ENCODE measurements at places on chromosomes 11 and 22.

DNA sequence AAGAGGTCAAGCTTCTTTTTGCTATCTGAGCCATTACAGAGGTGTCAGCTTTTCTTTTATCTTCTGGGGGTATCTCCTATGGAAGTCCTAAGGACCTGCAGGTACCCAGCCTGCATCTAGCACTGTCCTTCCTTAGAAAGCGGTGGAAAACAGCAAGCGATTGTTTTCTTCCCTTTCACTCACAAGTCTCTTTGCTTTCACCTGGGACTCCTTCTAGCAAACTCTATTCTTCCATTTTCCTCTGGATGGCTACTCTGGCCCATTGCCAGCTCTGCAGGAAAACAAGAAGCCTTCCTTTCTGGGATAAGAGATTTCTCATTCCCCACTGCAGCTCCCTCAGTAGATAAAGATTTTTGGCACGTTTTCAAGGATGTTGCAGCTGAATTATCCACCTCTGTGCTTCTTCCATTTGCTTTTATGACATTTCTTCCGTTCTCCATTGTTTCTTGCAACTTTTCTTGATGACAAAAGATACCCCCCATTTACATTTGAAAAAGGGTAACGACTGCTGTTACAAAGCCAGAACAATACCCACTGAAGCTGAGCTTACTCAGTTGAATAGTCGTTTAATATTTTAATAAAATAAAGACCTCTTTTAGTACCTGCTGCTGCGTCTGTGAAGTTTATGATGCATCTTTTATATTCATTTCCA, 40.2 kb upstream of the BDNF start:
- DNase-seq = no peak

DNA sequence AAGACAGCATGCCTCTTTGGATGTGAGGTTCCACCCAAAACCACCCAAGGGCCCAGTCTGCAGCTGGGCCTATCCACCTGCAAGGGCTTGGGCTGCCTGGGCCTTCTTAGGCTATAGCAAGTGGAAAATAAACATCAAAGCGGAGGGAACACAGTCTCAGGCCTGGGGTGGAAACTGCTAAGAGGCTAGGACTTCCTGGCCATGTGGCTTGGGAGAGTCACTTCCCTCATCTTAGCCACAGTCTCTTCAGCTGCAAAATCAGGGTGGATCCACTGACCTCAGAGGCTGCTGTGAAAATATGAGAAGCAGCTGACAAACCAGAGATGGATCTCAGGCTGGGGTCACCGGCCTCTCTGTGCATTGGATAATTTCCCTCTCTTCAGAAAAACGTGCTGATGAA, 30.6 kb upstream of the TFIP11 start:
- no peak for DNase-seq

DNA sequence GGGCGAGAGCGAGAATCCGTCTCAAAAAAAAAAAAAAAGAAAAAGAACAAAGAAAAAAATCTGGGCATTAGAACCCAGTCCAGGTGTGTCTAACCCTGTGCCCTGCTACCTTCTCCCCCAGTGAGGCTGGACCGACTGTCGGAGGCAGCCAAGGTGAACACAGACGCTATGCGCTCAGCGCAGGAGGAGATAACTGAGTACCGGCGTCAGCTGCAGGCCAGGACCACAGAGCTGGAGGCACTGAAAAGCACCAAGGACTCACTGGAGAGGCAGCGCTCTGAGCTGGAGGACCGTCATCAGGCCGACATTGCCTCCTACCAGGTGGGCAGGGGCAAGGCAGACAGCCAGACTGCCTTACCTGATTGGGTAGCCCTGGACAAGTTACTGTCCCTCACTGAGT, 3.2 kb downstream of the NEFH start:
- no peak for DNase-seq

DNA sequence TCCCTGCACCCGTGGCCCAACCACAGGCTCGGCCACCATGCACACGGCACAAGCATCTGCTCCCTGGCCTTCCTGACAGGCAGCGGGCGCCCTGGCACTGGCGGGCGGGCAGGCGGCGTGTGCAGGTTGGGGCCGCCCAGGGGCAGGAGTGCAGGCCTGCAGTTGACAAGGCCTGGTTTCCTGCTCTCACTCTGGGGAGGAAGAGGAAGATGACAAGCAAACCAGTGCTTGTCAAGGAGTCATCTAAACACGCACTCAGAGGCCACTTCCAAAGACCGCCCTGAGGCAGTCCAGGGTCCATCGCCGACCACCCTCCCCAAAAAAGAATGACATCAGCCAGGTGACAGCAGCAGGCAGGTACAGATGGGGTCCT, 65.3 kb upstream of the LINC01488 start:
- DNase-seq = no peak

DNA sequence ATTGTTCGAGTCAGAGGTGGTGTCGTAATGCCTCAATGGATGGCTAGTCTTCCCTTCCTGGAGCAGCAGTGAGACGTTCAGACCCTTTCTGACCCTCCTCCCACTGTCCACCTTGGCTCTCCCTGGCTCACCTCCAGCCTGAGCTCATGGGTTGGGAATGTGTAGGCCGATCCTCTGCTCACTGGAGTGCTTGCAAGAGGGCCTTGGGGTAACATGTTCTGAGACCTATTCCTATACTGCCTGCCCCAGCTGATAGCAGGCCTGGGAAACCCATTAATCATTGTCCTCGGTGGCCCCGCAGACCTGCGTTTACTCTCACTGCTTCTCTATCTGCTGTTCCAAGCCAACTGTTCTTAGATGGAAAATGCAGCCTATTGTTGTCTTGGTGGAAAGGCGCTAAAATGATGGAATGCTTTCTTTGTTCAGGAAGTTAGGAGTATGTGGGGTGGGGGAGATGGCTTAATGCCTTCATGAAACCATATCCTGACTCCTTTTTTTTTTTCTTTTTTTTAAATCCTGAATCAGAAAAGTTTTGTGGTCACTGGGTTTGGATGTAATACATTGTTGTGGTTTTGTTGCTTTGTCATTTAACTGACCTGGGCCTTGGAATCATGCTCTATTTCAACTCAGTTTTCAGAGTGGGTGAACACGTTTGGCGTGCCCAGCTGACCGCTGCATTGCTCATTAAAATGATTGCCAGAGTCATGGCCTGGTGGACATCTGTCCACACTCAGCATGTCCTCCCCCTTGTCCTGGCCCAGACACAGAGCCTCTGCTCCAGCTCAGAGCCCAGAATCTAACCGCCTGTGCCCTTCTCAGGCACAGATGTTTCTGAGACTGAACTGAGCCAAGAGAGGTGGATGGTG, 72.5 kb downstream of the MICAL2 start:
- no peak for DNase-seq

All from GM12864 (cell line).